Fibroblast of skin of scalp (primary cell): ENCODE measurements at places on chromosomes 5 and 9.

- no peak for DNase-seq
Measured at GRCh38 chr9:13109781-13110180, 169.7 kb downstream of the MPDZ start.

- no peak for DNase-seq
Measured at GRCh38 chr5:150122536-150123481, 32.8 kb downstream of the PDGFRB start.

- DNase-seq: no peak
Measured at GRCh38 chr9:10148796-10149195, 464.0 kb downstream of the PTPRD start.

- no peak for DNase-seq
Measured at GRCh38 chr5:180046656-180047055, 24.9 kb downstream of the RNF130 start.

- no peak for DNase-seq
Measured at GRCh38 chr9:22855980-22856379, 409.4 kb downstream of the DMRTA1 start.

DNA sequence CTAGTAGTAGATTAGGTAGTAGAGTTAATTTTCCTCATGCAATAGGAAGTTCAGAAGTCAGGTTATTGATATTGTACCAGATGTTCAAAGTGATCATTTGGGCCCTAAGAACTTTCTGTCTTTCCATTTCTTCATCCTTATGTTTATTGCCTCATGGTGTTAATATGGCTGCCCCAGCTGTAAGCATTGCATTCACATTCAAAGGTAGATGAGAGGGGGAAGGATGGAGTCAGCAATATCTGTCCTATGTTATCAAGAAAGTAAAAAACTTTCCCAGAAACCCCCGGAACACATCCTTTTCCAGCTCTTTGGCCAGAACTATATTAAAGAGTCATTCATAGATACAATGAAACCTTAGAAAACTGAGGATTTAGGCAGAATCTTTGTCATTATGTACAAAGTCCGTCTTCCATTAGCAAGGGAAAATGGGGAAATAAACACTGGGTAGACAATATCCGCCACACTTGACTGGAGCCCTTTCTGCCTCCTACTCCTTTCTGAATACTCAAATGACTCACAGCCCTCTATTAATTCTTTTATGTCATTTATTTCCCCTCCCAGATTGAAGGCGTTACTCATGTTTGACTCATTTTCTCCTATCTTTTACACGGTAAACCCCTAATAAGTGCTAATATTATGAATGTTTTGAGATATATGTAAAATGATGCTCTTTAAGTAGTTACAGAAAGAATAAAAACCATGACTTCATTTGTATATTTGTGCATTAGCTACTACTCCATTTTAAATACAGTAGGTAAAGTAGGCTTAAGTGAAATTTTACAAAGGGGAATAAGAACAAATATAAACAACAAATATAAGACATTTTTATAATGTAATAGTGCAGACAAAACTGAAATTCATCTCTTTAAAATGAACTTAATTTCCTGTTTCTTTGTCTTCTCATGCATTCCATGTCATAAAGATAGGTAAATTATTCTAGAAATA lies 127.6 kb downstream of the SLF1 start:
- DNase-seq: no peak

GRCh38 chr5:140042643-140043507 lies at the start of gene NRG2:
TSS of gene NRG2 (minus strand) at chr5:140043299.
- DNase-seq: peak; percentile 61

- no peak for DNase-seq
Measured at GRCh38 chr5:91343916-91344315, 39.2 kb downstream of the ARRDC3 start.

DNA sequence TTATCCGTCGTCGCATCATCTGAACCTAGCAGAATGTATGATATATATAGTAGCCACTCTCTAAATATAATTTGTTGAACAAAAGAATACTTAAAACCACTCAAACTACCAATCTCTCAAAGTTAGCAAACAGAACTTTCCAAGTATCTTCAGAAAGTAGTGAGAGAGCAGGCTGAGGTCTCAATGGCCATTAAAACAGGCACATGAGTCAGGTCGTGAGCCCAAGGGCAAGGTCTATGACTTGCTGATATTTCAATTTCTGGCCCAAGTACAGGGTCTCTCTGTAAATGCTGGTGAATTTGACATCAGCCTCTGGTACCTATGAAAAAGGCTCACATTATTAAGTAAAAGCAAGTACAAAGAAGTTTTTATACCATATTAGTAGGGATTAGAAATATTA lies 95.1 kb downstream of the GPR21 start:
- no peak for DNase-seq

GRCh38 chr5:128436749-128437188 lies 101.3 kb downstream of the FBN2 start:
- peak; percentile 74 for DNase-seq

GRCh38 chr5:107616213-107616612 lies 54.5 kb downstream of the EFNA5 start:
- no peak for DNase-seq

DNA sequence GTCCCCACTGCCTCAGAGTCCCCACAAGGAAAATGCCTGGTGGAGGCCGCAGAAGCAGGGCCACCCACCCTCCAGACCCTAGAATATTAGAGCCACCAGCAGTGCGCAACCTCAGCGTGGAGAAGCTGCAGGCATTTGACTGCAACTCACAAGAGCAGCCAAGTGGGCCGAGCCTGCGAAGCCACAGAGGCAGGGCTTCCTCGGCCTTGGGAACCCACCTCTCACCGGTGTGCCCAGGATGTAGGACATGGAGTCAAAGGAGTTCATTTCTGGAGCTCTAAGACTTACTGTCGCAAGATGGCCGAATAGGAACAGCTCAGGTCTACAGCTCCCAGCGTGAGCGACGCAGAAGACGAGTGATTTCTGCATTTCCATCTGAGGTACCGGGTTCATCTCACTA lies 397.9 kb upstream of the PIK3R1 start:
- DNase-seq: no peak

DNA sequence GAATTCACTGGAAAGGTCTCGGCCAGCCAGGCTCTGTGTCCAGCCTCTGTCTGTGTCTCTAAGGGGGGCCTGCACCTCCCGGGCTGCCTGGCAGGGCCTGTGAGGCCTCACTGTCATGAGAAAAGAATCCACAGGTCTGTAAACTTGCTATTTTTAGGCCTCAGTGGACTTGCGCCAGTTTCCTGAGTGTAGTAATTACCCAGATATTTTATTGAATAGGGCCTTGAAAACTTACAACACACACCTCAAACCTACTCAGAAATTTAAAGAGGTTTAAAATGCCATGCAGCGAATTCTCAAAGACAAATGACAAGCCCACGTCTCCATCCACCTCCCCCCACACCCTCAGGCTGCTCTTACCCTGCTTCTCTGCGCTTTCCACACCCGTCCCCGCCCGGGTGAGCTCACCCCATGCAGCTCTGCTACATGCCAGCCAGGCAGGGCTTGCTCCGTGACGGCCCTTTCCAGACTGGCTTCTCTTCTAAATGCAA lies 8.8 kb upstream of the TENT4A start:
- DNase-seq: peak; percentile 73

DNA sequence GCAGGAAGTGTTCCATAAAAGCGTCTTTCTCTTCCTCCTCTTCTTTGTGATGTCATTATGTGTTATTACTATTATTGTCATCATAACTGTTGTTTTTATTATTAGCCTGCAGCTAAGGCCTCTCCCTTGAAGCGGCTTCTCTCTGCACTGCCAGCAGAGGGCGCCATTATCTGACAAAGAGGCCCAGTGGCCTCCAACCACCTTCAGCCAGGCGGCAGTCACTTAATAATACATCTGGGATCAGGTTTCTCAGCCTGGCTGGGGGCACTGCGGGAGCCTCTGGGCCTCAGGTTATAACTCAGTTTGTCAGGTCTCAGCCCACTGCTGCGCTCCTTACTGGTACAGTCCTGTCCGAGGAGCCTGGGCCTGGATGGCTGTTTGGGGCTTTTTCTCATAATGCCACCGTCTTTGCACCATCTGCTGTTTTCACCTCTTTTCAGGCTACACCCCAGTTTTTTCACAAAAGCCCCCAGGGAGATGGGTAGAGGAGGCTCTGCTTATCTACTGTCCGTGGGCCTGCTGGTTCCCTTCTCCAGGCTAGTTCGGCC lies 281.9 kb downstream of the NSG2 start:
- peak; percentile 83 for DNase-seq

DNA sequence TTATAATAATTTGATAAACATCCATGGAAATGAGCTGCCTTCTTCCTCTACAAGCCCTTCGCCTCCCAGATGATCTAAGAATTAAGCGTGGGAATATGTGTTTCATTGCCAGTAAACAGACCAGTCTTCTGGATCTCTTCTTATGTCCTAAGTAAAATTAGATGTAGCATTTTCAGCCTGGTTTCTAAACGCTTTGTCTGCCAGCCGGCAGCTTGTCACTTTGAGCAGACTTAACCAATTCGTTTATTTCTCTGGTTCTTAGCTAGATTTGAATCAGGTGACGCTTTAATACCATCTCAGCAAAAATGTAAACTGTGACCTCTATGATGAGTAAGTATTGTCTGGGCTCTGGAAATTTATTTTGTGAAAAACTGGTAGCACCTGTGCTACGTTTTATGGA lies 380.6 kb upstream of the NUDT12 start:
- no peak for DNase-seq

DNA sequence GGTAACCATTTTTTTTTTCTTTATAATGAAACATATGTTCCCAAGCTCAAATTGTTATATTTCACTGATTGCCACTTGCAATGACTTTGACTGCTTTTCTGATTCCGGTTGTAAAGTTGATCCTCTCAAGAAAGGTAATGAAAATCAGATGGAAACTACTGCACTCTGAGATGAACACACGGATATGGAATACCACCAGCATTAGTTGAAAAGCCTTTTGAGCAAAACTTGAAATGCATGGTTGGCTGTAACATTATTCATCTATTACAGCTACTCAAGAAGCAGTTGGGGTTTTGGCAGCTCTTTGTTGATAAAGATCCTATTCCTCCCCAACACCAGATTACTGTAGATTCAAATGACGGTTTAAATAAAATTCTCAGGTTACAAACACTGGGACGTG lies 591.6 kb upstream of the DMAC1 start:
- no peak for DNase-seq

GRCh38 chr5:129077433-129078075 lies 17.0 kb upstream of the ISOC1 start:
- no peak for DNase-seq

DNA sequence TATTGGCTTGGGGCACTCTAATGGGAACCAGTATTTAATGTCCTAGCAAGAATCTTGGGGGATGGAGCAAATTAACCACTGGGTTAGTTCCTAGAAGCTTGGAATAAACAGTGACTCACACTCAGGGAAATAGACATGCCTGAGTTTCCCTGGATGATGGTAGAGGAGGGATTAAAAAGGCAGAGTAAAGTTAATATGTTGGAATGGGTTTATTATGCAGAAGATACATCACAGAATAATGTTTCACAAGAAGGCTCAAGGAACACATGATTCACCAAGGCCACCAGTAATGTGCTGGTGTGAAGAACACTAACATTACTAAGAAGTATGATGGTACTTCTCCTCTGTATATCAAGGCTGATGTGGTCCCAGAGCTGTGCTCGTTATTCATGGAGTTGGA lies 752.9 kb upstream of the SEMA6A start:
- no peak for DNase-seq

- peak; percentile 51 for DNase-seq
Measured at GRCh38 chr9:112487008-112487798, 576 bp downstream of the KIAA1958 start.

DNA sequence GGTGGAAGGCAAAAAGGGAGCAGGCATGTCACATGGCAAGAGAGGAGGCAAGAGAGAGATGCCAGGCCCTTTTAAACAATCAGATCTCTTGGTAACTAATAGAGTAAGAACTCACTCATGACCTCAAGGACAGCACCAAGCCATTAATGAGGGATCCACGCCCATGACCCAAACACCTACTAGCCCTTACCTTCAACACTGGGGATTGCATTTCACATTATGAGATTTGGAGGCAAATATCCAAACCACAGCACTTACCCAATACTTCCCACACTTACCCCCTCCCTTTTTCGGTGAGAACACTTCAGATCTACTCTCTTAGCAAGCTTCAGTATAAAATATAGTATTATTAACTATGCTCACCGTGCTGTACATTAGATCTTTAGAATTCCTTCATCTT lies 41.9 kb downstream of the ZNF354A start:
- DNase-seq: no peak

- no peak for DNase-seq
Measured at GRCh38 chr9:135134268-135135022, 47.0 kb downstream of the OLFM1 start.

GRCh38 chr5:68494771-68495170 lies 279.2 kb downstream of the PIK3R1 start:
- no peak for DNase-seq

- peak; percentile 64 for DNase-seq
Measured at GRCh38 chr5:138503487-138504270, 38.4 kb downstream of the EGR1 start.

- no peak for DNase-seq
Measured at GRCh38 chr5:162052676-162053075, 14.9 kb upstream of the GABRG2 start.

DNA sequence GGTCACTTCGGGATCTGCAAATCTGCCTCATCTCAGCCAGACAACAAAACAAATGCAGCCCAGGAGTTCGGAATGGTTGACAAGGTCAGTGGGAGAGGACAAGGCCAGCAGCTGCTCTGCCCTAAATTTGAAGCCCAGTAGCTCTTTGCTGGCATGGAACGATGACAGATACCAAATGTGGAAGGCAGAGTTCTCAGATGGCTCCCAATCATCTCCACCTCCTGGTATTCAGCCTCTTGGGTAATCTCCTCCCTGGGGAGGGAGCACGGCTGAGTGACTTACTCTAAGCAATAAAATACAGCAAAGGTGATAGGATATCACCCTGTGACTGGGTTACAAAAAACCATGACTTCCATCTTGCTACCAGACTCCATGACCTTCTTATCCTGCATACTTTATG lies 172.8 kb downstream of the ENTREP1 start:
- no peak for DNase-seq

DNA sequence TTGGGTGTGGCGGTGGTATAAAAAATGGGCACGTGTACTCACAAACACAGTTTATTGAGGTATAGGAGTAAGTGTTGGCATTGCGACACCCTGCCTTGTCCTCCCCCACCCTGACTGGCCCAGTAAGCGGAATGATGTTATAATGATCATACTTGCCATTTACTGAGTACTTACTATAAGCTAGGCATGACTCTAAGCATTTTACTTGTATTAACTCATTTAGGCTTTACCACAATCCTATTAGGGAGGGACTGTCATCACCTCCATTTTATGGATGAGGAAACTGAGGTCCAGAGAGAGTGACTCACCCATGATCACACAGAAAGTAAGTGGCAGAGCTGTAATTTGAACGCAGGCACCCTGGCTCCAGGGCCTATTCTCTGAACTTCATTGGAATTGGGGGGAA lies 2.3 kb downstream of the SMIM3 start:
- peak; percentile 84 for DNase-seq

GRCh38 chr9:21804331-21804730 lies 1.9 kb downstream of the MTAP start:
- DNase-seq: no peak
